Transverse colon (tissue), 4 donors: ENCODE measurements at places on chromosomes 2 and 18.

DNA sequence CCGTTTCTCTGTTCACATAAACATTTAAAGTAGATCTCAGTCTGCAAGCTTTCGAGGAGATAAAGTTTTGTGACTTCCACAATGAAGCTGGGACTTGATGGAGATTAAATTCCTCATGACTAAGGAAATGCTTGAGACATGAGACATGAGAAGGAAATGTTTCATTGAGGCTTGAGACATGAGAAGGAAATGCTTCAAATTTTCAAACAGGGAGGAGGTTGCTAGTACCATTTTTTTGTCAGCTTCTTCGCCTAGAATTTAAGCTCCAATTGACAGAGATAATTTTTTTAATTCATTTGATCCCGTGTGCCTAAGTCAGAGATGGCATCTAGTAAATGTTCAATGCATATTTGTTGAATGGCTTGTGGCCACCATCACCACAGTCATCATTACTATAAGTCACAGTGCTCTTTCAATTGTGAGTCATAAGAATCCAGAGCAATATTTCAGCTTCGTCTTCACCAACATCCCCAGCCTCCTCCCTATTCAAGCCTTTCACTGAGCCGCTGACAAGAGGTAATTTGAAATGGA lies 543 bp upstream of the MARCHF4 start:
- peaks cover 65% of the 10 kb centered on the region for H3K27me3 ChIP-seq
- no peaks in the 10 kb centered on the region for H3K4me1 ChIP-seq
- no peak overlapping the region for H3K27ac ChIP-seq

DNA sequence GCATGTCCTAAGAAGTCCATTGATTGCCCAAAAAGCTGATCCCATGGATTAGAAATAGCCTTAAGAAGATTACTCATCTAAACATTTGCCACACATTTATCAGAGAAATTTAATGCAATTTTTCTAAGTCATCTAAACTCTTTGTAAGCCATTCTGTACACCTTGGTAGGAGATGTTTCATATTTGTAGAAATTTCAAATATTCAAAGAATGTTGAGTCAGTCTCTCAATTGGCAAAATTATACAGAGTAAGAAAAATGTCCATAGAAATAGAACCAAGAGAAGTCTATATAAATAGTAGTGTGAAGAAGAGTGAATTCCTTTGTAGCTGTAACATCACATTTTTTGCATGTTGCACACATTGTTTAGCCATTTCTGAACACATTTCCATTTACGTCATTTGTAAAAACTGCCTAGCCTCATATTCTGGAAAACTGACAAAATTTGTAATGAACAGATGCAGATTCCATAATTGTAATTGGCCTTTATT lies 128.6 kb downstream of the MSTN start:
- H3K36me3 ChIP-seq: no peaks in the 10 kb centered on the region
- no peak for DNase-seq
- H3K4me1 ChIP-seq: no peaks in the 10 kb centered on the region
- no peaks in the 10 kb centered on the region for H3K27me3 ChIP-seq
- no peak overlapping the region for H3K4me3 ChIP-seq
- no peak overlapping the region for H3K27ac ChIP-seq

DNA sequence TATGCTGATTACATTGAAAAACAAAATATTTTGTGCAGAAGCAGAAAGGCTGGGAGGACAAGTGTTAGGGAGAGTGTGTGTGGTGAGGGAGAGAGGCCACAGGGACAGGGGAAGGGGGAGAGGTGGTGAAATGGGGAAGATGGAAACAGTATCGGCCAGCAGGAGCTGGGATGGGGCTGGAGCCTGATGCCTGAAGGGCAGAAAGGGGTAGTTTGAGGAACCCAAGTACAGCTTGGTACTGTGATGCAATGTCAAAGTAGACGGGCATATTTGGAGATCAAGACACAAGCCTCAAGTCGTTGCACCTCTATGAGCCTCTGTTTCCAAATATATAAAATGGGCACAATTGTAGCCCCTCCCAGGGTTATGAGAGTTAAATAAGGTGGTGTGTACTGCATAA lies 152.1 kb downstream of the LPIN1 start:
- no peak overlapping the region for H3K27ac ChIP-seq

- no peak overlapping the region for H3K27ac ChIP-seq
- no peaks in the 10 kb centered on the region for H3K4me1 ChIP-seq
- no peaks in the 10 kb centered on the region for H3K36me3 ChIP-seq
- no peaks in the 10 kb centered on the region for H3K27me3 ChIP-seq
- no peak for DNase-seq
- H3K4me3 ChIP-seq: no peak overlapping the region
Observed at GRCh38 chr2:12397854-12398253, 318.9 kb upstream of the TRIB2 start.
